Jurkat, Clone E6-1 (cell line): ENCODE measurements at places on chromosomes 12 and 14.

GRCh38 chr12:79897617-79898016 is 37.3 kb downstream of the PPP1R12A start:
- DNase-seq: no peak

DNA sequence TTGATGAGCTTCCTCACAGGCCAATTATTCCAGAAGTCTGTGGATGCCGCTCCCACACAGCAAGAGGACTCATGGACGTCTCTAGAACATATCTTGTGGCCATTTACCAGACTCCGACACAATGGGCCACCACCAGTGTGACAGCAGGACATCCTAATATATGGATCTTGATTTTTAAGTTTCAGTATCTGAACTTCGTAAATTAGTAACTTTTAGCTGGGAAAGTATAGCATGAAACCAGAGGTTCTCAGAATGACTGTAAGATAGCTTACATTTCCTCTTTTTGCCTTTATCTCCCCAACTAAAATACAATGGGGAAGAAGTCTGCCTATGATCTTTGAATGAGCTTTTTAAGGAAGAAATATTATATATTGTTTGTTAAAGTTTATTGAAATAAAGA is 87.0 kb downstream of the DNAI7 start:
- no peak for DNase-seq

DNA sequence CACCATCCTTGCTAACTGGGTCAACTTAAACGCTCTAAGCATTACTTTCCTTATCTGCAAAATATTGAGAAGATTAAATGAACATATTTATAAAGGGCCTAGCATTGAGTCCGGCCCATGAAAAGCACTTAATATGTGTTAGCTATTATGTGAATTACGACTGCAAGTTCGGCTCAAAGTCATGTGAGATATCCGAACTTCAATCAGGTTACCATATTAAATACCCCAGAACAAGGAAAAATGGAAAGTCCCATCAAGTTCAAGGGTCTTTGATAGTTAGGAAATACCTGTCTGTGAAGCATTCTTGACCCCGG is 487 bp upstream of the NRDE2 start:
- DNase-seq: no peak

- no peak for DNase-seq
Observed at GRCh38 chr12:106246891-106247673, 738 bp downstream of the CKAP4 start.

- no peak for DNase-seq
Observed at GRCh38 chr12:53492188-53492587, 7.1 kb downstream of the MAP3K12 start.

GRCh38 chr12:27285403-27285802 is 41.3 kb downstream of the STK38L start:
- DNase-seq: no peak

DNA sequence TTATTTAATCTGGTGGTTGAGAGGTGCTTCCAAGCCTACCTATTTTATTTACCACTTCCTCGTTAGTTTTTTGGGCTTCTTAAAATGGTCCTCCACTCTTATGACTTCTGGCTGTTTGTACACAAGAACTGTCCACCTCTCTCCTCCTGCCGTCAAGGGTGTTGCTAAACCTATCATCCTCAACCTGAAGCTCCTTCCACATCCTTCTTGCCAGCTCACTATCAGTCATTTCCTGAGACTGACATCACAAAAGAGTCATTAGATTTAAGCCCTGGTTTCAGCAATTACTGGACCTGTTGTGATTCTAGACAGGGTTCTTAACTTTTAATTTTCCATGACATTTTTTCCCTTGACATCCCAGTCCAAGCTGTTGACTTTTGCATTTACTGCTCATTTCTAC is 91.9 kb downstream of the BICD1 start:
- no peak for DNase-seq

- DNase-seq: no peak
Observed at GRCh38 chr12:116074686-116075085, 202.8 kb downstream of the MED13L start.

DNA sequence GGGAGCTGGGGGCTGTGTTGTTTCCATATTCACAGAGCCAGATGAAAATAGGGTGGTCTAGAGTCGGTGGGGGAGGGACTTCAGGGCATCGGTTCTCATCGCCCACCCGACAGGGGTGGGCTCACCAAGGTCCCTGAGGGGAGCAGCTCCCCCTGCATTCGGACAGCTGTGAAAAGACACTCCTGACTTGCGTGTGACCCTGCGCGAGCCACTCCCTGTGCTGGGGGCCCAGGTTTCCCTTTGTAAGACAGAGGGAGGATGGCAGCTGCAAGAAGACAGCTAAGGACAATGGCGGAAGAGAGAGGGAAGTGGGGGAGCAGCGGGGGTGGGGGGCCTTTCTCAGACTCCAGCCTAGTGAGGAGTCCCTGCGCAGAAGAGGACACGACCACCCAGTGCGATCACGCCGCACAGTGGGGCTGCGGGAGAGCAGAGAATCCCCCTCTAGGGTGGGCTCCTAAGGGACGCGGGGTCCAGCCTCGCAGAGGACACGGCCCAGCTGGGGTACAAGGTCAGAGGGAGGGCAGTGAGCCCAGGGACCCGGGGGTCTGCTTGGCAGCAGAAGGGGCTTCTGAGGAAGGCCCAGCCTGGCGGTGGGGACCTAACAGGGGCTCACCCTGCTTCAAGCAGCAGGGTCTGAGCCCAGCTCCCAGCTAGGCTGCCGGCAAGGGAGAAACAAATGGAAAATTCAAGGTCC is 326.9 kb upstream of the DIO3 start:
- no peak for DNase-seq
